ENCODE measurements at places on chromosomes 12 and 14.

DNA sequence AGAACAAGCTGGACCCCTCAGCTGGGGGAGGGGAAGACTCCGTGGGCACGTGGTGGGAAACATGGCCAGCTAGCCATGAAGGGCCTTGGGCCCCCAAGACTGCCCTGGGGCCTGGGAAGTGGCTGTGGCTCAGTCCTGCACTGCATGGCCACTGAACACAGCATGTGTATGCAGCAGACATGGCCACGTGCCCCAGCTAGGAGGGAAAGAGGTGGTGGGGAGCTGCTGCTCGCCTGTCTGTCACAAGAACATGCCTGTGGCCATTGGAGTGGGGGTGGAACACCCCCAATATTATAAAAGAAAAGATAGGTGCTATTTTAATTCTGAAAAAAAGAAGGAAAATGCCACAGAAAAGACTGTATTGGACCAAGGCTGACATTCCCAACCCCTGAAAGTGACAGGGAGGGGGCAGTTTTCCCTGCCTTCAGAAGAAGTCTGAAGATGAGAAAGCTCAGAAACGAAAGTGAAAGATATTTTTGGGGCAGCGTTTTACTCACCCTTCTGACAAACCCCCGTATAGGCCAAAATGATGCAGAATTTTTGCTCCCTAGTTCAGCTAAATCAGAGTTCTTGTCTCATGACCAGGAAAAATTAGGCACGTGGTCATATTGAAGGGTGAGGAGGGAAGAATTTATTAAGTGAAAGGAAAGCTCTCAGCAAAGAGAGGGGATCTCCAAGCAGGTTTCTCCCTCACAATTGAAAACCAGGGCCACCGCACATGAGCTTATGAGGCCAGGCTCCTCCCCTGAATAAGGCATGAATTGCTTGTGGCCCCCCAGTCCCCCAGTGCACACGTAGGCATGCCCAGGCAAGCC is 35.2 kb upstream of the PCNX1 start:
- no peak for DNase-seq

DNA sequence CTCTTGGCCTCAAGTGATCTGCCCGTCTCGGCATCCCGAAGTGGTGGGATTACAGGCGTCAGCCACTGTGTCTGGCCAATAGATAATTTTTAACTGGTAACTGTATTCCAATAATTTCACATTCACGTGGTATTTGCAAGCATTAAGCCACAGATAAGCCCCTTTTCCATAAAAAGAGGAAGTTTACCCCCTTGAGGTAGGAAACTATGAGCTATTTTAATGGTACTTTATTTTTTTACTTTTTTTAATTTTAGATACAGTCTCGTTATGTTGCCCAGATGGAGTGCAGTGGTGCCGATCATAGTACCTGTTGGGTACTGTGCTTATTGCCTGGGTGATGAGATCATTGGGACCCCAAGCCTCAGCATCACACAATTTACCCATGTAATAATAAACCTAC is 42.9 kb upstream of the AP4S1 start:
- no peak for DNase-seq

- no peak for DNase-seq
These were observed 170.6 kb downstream of the CRADD start for GRCh38 chr12:93847517-93848474.

GRCh38 chr14:25120261-25120660 is 70.3 kb upstream of the STXBP6 start:
- DNase-seq, result no peak

DNA sequence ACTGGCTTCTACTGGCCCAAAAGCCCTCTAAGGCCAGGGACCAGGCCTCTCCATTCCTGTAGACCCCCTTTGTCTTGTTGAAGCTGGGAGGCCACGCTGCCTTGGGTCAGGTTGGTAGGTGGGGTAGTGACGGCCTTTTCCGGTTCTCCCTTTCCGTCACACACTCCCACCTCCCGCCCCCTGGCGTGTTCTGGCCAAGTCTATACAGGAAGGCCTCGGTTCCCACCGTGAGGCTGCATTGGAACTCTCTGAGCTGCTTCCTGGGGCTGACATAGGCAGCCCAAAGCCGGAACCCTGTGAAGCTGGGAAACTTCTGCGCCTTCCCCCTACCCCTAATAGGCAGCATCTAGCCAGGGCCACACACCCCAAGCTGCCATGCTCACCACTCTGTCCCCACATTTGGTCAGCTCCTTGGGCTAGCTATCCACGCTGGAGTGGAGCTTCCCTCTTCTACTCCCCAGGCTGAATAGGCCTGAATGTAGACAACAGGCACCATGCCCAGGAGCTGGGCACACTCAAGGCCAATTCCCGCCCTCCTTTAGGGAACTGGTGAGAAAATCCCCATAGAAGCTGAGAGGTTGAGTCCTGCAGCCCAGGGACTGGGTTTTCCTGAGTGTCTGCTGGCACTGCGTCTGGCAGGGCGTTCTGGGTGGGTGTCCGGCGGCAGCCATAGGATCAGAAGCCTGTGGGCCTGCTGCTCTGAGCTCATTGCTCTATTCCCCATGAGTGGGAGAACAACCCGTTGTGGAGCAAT is 35.7 kb downstream of the RIN3 start:
- DNase-seq, result no peak

GRCh38 chr12:67826946-67827720 is 162.1 kb upstream of the IFNG-AS1 start:
- no peak for DNase-seq

DNA sequence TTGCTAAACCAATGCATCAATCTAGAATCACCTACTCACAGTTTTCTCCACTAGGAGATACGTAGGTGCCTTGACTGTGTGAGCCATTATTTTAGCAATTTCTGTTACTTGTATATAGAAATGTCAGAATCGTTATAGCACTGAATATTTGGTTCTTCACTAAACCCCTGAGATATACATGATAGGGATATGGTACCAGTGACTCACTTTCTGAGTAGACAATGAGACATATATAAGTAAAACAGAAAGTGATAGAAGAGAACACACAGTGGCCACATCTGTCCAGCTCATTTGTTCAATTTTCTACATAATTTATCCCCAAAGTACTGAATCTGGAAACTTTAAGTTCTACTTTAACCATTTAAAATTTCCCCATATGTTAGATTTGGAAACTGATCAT is 1505.5 kb upstream of the TMEM132C start:
- no peak for DNase-seq

DNA sequence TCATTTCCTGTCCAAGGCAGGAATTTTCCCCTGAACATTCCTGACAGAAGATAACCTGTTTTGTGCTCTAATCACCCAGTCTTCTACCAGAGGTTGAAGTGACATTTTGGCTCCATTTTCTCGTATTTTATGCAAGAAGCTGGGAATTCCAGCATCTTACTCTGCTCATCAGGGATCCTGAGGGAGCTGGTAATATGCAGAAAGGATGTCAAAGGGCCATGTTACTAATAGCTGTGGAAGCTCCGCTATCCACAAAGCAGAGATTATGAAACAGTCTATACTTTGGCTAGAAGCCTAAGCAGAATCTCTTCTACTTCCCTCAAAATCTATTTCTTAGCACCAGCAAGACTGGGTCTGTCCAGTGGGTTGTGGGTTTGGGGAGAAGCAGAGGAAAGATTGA is 613.0 kb downstream of the DIO2 start:
- no peak for DNase-seq

GRCh38 chr12:29299633-29300032 is 81.3 kb downstream of the ERGIC2 start:
- DNase-seq, result peak; percentile 18

DNA sequence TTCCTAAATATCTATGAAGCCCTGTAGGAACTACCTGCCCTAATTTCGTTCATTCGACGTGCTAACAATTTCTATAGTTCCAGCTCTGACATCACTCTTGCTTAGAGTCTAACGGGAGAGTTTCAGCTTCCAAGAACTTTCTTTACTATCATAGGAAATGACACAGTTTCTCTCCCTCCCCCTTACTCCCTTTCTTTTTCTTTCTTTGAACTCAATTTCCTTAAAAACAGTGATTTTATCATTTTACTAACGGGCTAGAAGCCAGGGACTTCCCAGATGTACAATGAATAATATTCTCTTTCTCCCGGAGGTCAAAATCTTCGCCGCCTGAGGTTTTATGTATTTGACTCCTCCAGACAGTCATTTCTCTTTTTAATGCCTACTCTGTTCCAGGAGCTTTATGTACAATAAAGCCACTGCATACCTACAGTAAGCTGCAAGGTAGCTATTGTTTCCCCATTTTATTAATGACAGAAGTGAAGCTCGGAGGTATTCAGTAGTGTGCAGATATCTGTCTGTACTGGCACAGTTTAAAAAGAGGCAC is 15.7 kb downstream of the SMCO2 start:
- no peak for DNase-seq

DNA sequence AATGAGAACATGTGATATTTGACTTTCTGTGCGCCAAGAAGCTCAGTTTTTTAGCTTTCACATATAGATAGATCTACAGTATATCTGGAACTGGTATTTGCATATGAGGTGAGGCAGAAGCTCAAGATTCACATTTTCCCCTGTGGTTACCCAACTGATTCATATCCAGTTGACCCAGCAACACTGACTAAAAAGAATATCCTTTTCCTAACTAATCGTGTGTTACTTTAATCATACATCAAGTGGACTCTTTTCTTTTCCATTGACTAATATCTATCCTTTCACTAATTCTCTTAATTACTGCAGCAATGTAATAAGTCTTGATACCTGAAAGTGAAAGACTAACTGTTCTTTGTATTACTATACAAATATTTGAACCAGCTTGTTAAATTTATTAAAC is 236.1 kb downstream of the AEBP2 start:
- no peak for DNase-seq

DNA sequence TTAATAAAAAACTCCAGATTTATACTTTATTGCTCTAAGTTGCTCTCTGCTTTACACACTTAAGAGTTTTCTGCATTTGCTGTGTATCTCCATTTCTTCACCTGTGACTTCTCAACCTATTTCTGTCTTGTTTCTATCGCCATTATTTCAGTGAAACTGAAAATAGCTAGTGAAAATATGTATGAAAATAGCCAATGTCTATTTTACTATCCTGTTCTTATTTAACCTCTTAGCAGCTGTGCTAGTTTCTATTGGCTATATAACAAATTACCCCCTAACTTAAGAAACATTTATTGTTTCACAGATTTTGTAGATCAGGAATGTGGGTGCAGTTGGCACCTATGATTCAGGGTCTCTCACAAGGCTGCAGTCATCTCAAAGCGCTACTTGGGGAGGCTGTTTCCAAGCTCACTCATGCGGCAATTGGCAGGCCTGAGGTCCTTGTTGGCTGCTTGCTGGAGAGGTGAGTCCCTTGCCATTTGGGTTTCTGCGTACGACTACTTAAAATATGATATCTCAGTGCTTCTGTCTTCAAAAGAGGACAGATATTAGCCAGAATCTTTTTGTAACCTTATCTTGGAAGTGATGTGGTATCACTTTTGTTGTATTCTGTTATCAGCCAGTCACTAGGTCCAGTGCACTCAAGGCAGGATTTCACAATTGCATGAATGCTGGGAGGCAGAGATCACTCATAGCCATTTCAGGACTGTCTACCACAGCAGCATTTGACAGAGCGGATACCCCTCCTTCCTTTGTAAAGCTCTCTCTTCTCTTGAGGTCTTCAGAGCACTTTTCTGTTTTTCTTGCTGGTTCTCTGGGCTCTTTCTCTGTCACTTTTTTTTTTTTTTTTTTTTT is 7.2 kb downstream of the ERC1 start:
- no peak for DNase-seq

GRCh38 chr14:61406675-61407074 is 85.3 kb downstream of the PRKCH start:
- no peak for DNase-seq

DNA sequence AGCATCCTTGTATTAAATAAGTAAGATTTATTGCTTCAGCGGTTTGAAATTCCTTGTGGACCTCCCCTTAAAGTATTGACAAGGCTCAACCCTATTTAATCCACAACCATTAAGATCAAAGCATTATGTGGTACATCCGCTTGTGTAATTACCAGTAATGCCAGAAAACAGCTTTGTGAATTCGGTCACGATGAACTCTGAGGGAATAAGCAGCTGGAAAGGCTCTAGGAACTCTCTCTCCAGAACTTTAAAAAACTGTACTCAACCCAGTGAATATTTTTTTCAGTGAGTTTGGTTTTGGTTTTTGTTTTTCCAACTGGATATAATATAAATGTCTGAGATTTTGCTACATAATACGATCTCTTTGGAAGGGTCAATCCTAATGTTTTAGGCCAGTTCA is 49.3 kb upstream of the DIO2 start:
- no peak for DNase-seq

DNA sequence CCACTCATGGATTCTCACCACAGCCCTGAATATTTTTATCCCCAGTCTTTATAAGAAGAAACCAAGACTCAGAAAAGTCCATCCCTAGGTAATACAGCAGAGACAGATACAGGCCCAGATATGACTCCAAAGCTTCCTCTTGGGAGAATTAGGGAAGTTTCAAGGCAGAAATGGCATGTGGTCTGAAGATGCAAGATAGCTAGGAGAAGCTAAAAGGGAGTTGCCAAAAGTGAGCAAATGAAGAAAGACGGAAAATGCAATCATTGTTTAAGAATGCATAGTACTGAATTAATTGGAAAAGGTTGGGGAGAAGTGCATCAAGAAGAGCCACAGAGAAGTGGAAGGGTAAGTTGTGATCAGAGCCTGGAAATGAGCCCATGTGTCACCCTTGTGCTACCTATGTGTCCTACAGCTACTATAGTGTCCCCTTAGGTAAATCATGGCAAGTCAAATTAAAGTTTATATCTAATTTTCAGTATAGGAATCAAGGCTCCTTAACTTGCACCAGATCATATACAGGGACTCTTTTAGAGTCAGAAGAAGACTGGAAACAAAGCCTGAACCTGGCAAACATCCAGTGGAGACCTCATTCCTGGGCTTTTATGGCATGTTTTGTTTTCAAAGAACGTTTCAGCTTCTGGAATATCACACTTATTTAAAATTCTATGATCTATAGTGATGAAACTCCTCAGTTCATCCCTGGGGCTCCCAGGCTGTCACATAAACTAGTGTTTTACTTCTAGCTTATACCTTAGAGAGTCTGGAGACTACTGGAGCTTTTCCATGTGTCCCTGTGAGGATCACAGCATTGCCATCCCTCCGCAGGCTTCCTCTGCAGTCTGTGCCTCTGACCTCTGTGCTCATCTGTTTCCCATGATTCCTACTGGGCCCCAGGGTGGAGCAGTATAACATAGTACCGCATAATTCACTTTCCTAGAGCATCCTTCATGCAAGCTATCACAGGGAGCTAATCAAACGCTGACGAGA is 189.0 kb upstream of the CDKN3 start:
- no peak for DNase-seq

DNA sequence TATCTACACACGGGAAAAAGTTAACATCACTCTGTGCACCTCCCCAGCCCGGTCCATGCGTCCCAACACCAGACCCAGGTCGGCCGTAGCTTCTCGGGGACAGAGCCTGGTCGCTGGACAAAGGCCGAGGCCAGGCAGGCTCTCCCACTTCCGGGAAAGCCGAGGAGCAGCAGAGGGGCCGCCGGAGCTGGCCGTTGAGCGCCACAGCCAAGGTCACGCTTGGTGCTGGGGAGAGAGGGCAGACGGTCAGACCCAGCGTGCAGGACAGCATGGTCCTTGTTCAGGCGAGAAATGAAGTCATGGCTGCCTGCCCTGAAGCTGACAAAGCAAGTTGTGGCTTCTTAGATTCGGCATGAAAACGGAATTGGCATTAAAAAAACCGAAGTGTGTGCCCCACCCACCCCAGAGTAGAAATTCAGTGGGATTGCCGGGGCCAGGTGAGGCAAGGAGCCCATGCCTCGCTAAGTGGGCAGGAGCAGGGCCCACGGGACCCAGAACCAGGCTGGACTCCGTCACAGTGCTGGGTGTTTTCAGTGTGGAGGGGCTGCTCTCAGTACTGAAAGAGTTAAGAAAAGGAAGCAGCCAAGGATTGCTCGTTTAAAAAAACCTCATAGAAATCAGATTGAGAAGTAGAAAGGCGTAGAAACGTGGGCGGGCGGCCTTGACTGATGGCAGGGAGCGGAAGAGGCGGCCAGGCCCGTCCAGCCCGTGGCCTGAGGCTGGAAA is 4.3 kb downstream of the ARL6IP4 start:
- no peak for DNase-seq

All from NCI-H446 (cell line).